CD8-positive, alpha-beta T cell (primary cell): ENCODE measurements at places on chromosomes 3 and 15. TPM values are rescaled to one million over a fixed set of nuclear protein-coding genes. Genes with fewer than 3 reads are reported as not detected.

TMIE gene
- 0.28 TPM for total RNA-seq

SCAPER gene
- total RNA-seq, result 29.7 TPM

AHSG gene
- not detected for total RNA-seq

MAP1A gene
- total RNA-seq, result 0.92 TPM

ECE2 gene
- total RNA-seq, result not detected

RGMA gene
- total RNA-seq, result 0.50 TPM

FOXB1 gene
- not detected for total RNA-seq

ESYT3 gene
- not detected for total RNA-seq

CTXN2 gene
- not detected for total RNA-seq

SCG5 gene
- not detected for total RNA-seq

ATP13A5 gene
- not detected for total RNA-seq

GRCh38 chr3:120637851-120638559, 41.9 kb downstream of the NDUFB4 start:
- DNase-seq, result no peak

GRCh38 chr3:35042210-35042991, 596.9 kb upstream of the ARPP21 start:
- no peak for DNase-seq

DNA sequence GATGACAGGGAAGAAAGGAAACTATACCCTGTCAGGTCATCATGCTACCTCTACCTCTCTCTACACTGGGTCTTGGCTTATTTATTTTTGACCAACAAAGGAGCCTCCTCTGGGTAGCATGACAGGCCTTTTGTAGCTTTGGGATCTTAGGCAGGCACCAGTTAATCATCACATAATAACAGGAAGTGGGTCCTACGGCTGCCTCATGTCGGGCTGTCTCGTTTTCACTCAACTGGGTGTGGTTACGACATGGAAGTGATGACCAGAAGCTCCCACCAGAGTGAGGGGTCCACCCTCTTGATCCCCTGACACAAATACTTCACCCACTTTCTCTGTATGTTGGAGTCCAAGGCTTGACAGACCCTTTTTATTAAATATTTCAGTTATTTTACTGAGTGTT, 105.3 kb downstream of the CD47 start:
- DNase-seq, result no peak

GRCh38 chr15:94230431-94230882, 904 bp upstream of the MCTP2 start:
- no peak for DNase-seq

- no peak for DNase-seq
These were observed 120.1 kb downstream of the SRGAP3 start for GRCh38 chr3:9129365-9129764.

DNA sequence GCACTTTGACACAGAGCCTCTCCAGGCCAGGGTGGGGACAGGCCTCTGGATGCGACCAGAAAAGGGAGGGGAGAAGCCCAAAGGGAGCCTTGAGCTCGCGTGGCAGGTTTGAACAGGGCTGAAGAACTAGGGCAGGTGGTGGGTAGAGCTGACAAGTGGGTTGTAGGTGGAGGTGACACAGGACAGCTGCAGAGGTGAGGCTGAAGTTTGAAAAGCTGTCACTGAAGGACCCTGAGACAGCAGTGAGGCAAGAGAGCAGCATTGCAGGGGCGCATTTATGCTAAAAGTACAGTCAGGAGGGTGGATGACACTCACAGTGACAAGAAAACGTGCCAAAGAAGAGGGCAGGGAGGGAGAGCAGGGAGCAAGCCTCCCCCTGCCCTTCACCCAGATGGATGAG, 21.8 kb upstream of the EPB42 start:
- DNase-seq, result no peak

DNA sequence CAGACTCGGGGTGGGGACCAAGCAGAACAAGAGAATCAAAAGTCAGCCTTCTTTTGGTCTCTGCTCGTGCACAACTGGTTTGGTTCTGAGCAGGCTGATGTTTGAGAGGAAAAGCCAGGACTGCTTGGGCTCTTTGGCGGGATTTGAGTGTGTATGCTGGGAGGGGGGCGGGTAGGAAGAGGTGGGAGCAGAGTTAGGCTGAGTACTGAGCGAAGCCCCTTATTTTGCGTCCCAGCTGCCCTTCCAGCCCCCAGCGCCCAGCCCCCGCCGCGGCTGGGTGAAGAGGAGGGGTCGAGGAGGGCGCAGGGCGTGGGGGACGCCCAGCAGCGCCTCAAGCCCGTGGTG, 153.5 kb upstream of the GOLIM4 start:
- no peak for DNase-seq

DNA sequence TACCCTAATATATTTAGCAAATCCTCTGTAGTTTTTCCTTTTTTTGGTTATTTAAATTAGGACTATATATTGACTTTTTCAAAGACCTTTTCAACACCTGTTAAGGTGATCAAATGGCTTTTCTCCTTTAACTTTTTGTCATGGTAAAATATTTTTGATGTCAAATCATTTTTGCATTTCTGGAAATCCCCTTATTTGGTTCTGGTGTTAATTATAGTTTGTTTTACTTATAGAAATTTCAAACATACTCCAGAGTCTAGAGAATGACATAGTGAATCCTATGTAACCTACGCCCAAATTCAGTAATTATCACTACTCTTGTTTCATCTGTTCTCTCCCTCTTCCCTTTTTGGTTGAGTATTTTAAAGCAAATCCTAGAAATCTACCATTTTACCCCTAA, 121.3 kb upstream of the TBL1XR1 start:
- no peak for DNase-seq

GRCh38 chr15:99578809-99579208, 13.0 kb downstream of the MEF2A start:
- DNase-seq, result no peak

- no peak for DNase-seq
These were observed 497.8 kb upstream of the CNTN4 start for GRCh38 chr3:1600700-1601418.

- no peak for DNase-seq
These were observed 135.2 kb downstream of the MECOM start for GRCh38 chr3:169528289-169528688.

- DNase-seq, result no peak
These were observed 2.1 kb downstream of the RPP25 start for GRCh38 chr15:74954515-74954914.

DNA sequence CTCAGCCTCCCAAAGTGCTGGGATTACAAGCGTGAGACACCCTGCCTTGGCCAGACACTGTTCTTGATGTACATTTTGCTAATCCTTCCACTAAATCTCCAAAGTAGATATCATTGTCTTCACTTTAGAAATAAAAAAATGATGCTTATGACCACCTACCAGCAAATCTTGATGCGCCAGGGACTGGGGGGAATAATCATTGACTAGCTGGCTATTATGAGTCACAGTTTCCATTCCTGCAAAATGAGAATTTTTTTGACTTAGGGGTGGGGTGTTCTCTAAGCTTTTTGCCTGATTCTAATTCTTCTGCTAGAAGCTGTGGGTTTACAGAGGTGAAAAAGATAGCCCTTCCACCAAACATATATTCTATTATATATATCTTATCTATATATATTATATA, 17.1 kb upstream of the RFC4 start:
- no peak for DNase-seq

DNA sequence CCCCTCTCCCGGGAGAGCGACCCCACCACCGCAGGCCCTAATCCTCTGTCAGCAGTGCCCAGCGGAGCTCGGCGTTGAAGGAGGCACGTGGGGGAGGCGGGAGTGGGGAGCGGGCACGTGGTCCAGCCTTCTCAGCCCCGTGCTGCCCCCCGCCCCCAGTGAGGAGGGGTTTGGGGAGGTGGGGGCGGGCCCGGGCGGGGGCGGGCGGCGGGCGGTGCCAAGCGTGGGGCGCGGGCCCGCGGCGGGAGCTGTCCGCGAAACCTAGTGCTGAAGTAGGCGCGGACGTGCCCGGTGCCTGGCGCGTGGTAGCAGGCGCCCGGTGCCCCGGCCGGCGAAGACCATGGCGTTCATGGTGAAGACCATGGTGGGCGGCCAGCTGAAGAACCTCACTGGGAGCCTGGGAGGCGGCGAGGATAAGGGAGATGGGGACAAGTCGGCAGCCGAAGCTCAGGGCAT, at the start of gene CPLX3:
TSS of gene CPLX3 (plus strand) at position 264 of the 456 bp plus-strand sequence. CDS start at position 341, 77 bp downstream.
- no peak for DNase-seq

DNA sequence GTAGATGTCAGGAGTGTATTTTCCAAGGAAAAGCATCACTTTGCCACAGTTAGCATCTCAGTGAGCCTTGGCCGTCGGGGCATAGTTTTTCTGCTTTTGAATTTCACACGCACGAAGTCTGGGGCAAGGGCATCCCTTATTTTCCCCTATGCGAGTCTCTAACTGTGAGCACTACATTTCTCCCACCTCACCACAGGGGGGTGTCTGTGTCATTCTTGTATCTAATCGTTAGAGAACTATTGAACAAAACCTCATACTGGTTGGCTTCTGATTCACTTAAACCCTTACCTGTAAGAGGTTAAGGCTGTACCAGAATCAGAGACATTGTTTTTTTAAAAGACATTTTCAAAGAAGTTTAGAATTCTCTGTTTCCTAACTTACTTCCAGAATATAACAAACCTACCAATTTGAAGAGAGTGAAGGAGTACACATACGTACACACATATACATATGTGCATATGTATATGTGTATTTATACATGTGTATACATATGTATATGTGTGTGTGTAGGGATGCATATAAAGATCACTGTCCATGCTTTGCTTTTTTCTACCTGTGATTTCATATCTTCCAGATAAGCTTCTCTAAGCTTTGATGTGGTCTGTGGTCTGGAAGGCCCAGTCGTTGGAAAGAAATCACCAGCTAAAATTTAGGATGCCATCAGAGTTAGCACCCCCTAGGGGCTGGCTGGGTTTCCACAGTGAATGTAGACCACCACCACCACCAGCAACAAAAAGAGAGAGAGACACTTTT, 49.4 kb downstream of the MYZAP start:
- DNase-seq, result no peak

- DNase-seq, result no peak
These were observed 26.8 kb downstream of the TRANK1 start for GRCh38 chr3:36918050-36918449.

- no peak for DNase-seq
These were observed 139.0 kb upstream of the SLC2A2 start for GRCh38 chr3:171165499-171165921.

- DNase-seq, result peak; percentile 75
These were observed 683 bp upstream of the CPEB1 start for GRCh38 chr15:82647835-82648256.

GRCh38 chr15:65712415-65712814, 79.7 kb downstream of the DENND4A start:
- no peak for DNase-seq

DNA sequence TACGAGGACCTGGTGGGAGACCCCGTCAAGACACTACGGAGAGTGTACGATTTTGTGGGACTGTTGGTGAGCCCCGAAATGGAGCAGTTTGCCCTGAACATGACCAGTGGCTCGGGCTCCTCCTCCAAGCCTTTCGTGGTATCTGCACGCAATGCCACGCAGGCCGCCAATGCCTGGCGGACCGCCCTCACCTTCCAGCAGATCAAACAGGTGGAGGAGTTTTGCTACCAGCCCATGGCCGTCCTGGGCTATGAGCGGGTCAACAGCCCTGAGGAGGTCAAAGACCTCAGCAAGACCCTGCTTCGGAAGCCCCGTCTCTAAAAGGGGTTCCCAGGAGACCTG, 2.5 kb downstream of the CHST2 start:
- peak; percentile 10 for DNase-seq

DNA sequence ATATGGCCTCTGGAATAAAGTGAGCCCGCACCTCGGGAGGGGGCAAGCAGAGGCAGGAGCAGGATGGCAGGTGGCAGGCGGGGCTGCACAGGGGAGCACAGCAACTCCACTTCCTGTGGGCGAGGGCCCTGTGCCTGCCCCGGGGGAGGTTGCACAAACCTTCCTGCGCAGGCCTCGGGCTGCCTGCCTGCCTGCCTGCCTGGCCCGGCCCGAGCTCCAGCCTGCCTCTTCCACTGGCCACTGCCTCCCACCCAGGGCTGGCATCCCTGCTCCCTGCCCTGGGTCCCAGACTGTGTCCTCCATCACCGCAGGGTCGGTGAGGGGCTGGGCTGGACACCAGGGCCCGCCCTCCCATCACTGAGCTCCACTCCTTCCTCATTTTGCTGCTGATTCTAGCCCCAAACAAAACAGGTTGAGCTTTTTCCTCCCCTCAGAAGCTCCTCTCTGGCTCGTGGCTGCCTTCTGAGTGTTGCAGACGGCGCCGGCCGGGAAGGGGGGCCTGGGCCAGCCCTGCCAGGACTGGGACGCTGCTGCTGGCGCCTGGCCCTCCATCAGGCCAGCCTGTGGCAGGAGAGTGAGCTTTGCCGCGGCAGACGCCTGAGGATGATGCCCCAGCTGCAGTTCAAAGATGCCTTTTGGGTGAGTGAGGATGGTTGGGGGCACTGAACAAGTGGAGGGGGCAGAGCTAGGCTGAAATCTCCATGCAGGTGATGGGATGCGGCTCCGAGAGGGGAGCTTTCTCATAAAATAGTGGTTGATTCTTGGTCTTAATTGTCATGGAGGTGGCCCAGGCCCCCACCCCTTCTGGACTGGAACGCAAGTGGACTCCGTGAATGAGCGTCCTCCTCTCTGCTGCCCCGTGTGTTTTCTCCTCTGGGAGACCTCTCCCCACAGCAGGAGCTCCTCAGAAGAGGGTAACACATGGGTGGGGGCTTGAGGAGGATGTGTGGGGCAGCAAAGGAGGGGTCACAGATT, at the start of gene PSTPIP1:
TSS of gene PSTPIP1 (plus strand) at position 156 of the 975 bp plus-strand sequence. CDS start at position 604, 448 bp downstream.
- peak; percentile 42 for DNase-seq

- no peak for DNase-seq
These were observed 629.0 kb upstream of the TGFBR2 start for GRCh38 chr3:29977360-29977759.

GRCh38 chr3:128067489-128067888, 15.3 kb downstream of the SEC61A1 start:
- no peak for DNase-seq

DNA sequence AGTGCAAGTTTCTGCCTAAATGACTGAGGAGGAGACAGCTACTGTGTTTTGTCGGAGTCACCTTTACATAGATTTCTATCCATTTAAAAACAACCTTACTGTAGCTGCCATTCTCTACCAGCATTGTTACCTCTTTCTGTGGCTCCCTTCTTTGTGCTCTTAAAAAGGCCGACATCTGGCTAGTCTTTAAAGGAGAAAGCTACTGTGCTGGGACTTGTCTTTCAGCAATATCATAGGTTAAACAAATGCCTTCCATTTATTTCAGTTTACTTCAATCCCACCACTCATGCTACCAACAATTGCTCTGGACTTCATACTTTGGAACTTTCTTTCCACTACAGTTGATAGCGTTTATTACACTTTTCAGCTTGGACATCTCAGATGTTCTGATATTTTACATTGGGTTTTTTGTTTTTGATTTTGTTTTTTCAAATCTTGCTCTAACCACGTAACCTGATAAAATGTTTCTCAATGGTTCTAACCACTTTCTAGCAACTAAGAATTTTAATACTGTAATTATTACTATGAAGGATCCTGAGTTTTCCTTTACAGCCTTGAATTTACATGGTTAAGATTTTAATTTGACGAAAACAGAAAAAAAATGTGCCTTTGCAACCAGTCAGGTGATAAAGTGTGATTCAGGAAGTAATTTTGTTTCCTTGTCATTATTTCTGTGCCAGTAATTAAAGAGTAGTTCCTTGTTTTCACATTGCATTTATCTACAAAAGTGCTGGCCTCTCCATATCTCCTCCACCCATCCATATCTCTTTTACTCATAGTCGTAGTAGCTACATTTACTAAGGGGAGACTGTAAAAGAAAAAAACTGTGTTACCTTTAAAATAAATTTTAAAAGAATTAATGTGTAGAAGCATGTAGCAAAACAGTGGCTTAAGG, 1.3 kb upstream of the CBLB start:
- DNase-seq, result no peak

GRCh38 chr3:14391033-14391432, 11.4 kb upstream of the SLC6A6 start:
- DNase-seq, result no peak

- no peak for DNase-seq
These were observed 8.7 kb downstream of the DCUN1D1 start for GRCh38 chr3:182971637-182972036.
